Left lung (tissue), 14 donors: ENCODE measurements at places on chromosomes 2 and 18.

GRCh38 chr2:113200736-113201490 is 27.1 kb downstream of the PSD4 start:
- no peak overlapping the region for H3K4me3 ChIP-seq
- H3K36me3 ChIP-seq: peaks cover 61% of the 10 kb centered on the region
- H3K27me3 ChIP-seq: no peaks in the 10 kb centered on the region
- H3K27ac ChIP-seq: no peak overlapping the region
- H3K4me1 ChIP-seq: no peaks in the 10 kb centered on the region

GRCh38 chr2:127355407-127356008 is 32.3 kb downstream of the MAP3K2 start:
- H3K4me3 ChIP-seq: no peak overlapping the region
- no peaks in the 10 kb centered on the region for H3K36me3 ChIP-seq
- no peaks in the 10 kb centered on the region for H3K27me3 ChIP-seq

GRCh38 chr18:9596226-9596625 is 18.1 kb downstream of the PPP4R1 start:
- DNase-seq: no peak
- H3K27ac ChIP-seq: no peak overlapping the region
- peaks cover 26% of the 10 kb centered on the region for H3K4me1 ChIP-seq
- H3K27me3 ChIP-seq: no peaks in the 10 kb centered on the region

GRCh38 chr2:155372969-155373368 is 674.5 kb downstream of the KCNJ3 start:
- no peak for DNase-seq
- no peaks in the 10 kb centered on the region for H3K4me1 ChIP-seq
- H3K27ac ChIP-seq: no peak overlapping the region
- no peak overlapping the region for H3K4me3 ChIP-seq
- no peaks in the 10 kb centered on the region for H3K27me3 ChIP-seq

DNA sequence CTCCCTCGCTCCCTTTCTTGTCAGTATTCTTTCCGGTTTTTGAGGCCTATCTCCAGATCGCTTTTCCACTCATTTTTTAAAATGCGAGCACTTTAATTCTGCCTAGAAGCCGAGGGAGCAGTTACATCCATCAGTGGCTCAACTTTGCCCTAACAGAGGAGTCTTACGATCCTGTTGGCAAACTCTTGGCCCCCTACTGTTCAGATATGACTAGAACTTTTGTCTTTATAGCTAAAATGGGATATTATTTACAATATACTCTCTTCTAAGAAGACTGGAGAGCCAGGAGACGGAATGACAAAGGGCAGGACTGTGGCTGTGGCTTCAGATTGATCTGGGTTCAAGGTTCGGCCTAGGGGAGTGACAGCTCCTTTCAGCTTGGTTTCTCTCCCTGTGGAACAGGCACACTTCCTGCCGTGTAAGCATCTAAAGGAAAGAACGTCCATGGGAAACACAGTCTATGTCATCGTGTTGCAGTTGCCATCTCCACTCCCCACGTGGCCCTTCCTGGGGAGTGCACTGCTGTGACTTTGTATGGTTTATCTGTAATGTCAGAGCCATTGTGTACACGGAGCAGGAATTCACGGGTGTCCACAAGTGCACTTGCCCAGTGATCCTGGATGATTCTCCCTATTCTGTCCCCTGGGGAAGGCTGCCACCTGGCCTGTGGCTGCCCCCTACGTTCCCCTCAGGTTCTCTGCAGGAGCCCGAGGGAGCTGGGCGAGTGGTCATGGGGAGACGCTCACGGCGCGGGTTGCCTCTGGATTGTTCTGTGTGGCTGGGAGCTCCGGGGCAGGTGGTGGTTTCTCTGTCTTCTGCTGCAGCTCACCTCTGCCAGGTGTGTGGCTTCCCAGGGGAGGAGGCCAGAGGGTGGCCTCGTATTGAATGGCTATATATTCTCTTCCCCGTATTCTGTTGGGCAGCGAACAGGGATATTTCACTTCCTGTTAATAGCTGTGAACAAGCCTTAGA is 222.0 kb downstream of the LDLRAD4 start:
- no peak overlapping the region for H3K27ac ChIP-seq
- H3K4me3 ChIP-seq: no peak overlapping the region
- H3K4me1 ChIP-seq: peaks cover 3% of the 10 kb centered on the region
- H3K36me3 ChIP-seq: no peaks in the 10 kb centered on the region
- H3K27me3 ChIP-seq: no peaks in the 10 kb centered on the region

GRCh38 chr2:65331336-65332025 is 100.9 kb downstream of the SPRED2 start:
- no peaks in the 10 kb centered on the region for H3K4me1 ChIP-seq
- H3K4me3 ChIP-seq: no peak overlapping the region
- H3K36me3 ChIP-seq: no peaks in the 10 kb centered on the region
- no peaks in the 10 kb centered on the region for H3K27me3 ChIP-seq
- no peak overlapping the region for H3K27ac ChIP-seq

- H3K4me3 ChIP-seq: peak overlapping the region; percentile 75
- peak; percentile 79 for DNase-seq
- H3K27ac ChIP-seq: peak overlapping the region; percentile 70
- no peaks in the 10 kb centered on the region for H3K27me3 ChIP-seq
- H3K4me1 ChIP-seq: peaks cover 74% of the 10 kb centered on the region
Measured at GRCh38 chr2:197307933-197308521, 2.6 kb downstream of the ANKRD44 start.

GRCh38 chr18:23833714-23834113 is 144.5 kb downstream of the LAMA3 start:
- no peak overlapping the region for H3K4me3 ChIP-seq
- DNase-seq: no peak
- no peak overlapping the region for H3K27ac ChIP-seq
- no peaks in the 10 kb centered on the region for H3K36me3 ChIP-seq
- peaks cover 9% of the 10 kb centered on the region for H3K4me1 ChIP-seq

GRCh38 chr2:12577567-12578253 is 139.0 kb upstream of the TRIB2 start:
- no peaks in the 10 kb centered on the region for H3K27me3 ChIP-seq
- H3K27ac ChIP-seq: no peak overlapping the region
- no peaks in the 10 kb centered on the region for H3K36me3 ChIP-seq

DNA sequence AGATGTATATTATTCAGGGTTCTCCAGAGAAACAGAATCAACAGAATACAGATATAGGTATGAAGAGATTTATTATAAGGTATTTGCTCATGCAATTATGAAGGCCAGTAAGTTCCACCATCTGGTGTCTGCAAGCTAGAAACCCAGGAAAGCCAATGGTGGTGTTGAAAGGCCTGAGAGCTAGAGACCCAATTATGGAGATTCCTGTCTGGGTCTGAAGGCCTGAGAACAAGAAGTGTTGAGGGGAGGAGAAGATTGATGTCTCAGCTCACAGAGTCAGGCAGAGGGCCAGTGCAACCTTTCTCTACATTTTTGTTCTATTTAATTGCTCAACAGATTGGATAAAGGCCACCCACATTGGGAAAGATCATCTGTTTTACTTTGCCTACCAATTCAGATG is 524.2 kb upstream of the CRIM1 start:
- no peaks in the 10 kb centered on the region for H3K4me1 ChIP-seq
- H3K36me3 ChIP-seq: no peaks in the 10 kb centered on the region
- DNase-seq: no peak

- no peaks in the 10 kb centered on the region for H3K36me3 ChIP-seq
- no peaks in the 10 kb centered on the region for H3K27me3 ChIP-seq
- no peak overlapping the region for H3K4me3 ChIP-seq
- DNase-seq: no peak
- no peaks in the 10 kb centered on the region for H3K4me1 ChIP-seq
Measured at GRCh38 chr2:65500310-65501040, 68.1 kb upstream of the SPRED2 start.

- no peak overlapping the region for H3K4me3 ChIP-seq
- no peaks in the 10 kb centered on the region for H3K36me3 ChIP-seq
- no peak for DNase-seq
- no peak overlapping the region for H3K27ac ChIP-seq
- peaks cover 45% of the 10 kb centered on the region for H3K4me1 ChIP-seq
- no peaks in the 10 kb centered on the region for H3K27me3 ChIP-seq
Measured at GRCh38 chr2:64277101-64277849, 133.1 kb upstream of the PELI1 start.

DNA sequence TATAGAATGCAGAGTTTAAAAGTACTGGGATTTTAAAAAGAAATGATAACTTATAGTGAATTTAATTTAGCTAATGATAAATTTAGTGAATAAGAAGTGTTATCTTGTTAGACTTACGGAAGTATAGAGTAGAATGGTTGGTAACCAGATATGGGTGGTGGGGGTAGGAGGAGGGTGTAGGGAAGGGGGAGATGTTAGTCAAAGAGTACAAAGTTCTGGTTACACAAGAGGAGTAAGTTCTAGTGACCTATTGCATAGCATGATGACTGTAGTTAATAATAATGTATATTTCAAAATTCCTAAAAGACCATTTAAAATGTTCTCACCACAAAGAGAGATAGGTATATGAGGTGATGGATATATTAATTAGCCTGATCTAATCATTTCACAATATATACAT is 184.8 kb upstream of the STON1 start:
- DNase-seq: no peak
- no peaks in the 10 kb centered on the region for H3K36me3 ChIP-seq
- no peaks in the 10 kb centered on the region for H3K27me3 ChIP-seq
- H3K4me3 ChIP-seq: no peak overlapping the region
- peaks cover 16% of the 10 kb centered on the region for H3K4me1 ChIP-seq

GRCh38 chr2:108409768-108410167 is 32.0 kb downstream of the SULT1C4 start:
- H3K4me3 ChIP-seq: no peak overlapping the region
- no peak overlapping the region for H3K27ac ChIP-seq
- no peaks in the 10 kb centered on the region for H3K36me3 ChIP-seq
- DNase-seq: no peak

DNA sequence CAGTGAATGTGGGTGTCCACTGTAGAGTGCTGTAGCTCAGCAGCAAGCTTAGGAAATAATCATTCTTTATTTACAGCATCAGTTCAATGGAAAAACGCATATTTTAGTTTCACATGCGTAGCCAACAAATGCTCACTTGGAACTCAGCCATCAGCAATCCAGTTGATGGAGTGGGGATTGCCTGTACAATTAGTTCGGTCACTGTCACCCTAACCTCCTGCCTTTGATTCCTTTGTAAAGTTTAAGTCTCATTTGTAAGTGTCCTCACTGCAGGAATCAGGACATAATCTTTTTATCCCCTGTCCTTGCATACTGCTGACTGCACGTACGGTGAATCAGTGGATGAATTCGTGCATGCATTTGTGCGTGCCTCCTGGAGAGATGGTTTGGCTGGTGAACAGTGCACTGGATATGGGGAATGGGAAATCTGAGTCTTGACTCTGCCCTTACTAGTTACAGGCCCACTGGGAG is 55.9 kb downstream of the RAB31 start:
- DNase-seq: no peak
- H3K36me3 ChIP-seq: no peaks in the 10 kb centered on the region
- no peaks in the 10 kb centered on the region for H3K4me1 ChIP-seq
- no peak overlapping the region for H3K4me3 ChIP-seq
- H3K27me3 ChIP-seq: no peaks in the 10 kb centered on the region

- no peaks in the 10 kb centered on the region for H3K27me3 ChIP-seq
- no peak overlapping the region for H3K27ac ChIP-seq
- no peaks in the 10 kb centered on the region for H3K36me3 ChIP-seq
- H3K4me1 ChIP-seq: peaks cover 18% of the 10 kb centered on the region
Measured at GRCh38 chr18:7575465-7576028, 8.4 kb downstream of the PTPRM start.

DNA sequence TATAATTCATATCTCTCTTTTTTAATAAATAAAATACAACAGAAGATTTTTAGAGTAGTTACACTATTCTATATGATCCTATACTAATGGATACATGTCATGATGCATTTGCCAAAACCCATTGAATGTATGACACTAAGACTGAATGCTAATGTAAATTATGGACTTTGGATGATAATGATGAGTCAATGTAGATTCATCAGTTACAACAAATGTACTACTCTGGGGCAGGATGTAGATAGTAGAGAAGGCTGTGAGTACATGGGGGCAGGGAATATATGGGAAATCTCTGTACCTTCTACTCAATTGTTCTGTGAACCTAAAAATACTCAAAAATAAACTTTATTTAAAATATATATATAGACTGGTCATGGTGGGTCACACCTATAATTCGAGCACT is 45.6 kb upstream of the NEDD4L start:
- no peak overlapping the region for H3K27ac ChIP-seq
- no peak for DNase-seq
